ENCODE measurements at places on chromosomes 1 and 21. TPM values are rescaled to one million over a fixed set of nuclear protein-coding genes. Genes with fewer than 3 reads are reported as not detected.
A peak's percentile ranks its signal among the peaks of the same experiment; 100 is the strongest.

DNA sequence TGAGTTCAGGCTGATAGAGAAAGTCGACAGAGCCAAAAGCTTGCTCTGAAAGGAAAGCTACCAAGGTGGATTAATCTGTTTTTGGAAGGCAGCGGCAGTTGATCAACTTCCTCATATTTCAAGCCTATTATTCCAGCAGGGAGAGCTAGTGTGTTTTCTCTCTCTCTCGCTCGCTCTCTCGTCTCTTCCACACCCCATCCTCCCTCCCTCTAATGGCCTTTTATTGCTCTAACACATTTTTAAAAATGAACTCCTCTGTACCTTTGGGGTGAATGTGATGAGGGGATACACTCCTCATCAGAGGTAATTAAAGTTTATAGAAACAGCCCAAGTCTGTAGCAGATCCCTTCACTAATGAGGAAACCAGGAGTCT, 126.4 kb downstream of the CLIC6 start:
- no peaks in the 10 kb centered on the region for H3K27me3 ChIP-seq
- peak overlapping the region; percentile 5 for H3K4me3 ChIP-seq
- H3K4me1 ChIP-seq, result peaks cover 44% of the 10 kb centered on the region
- peak overlapping the region; percentile 97 for H3K27ac ChIP-seq
- peaks cover 61% of the 10 kb centered on the region for H3K36me3 ChIP-seq
- DNase-seq, result peak; percentile 65

- H3K27ac ChIP-seq, result no peak overlapping the region
- H3K36me3 ChIP-seq, result no peaks in the 10 kb centered on the region
- H3K27me3 ChIP-seq, result no peaks in the 10 kb centered on the region
- DNase-seq, result peak; percentile 47
- no peak overlapping the region for H3K4me3 ChIP-seq
- peaks cover 38% of the 10 kb centered on the region for H3K4me1 ChIP-seq
Observed at GRCh38 chr1:30807318-30808066, 49.9 kb upstream of the LAPTM5 start.

DNA sequence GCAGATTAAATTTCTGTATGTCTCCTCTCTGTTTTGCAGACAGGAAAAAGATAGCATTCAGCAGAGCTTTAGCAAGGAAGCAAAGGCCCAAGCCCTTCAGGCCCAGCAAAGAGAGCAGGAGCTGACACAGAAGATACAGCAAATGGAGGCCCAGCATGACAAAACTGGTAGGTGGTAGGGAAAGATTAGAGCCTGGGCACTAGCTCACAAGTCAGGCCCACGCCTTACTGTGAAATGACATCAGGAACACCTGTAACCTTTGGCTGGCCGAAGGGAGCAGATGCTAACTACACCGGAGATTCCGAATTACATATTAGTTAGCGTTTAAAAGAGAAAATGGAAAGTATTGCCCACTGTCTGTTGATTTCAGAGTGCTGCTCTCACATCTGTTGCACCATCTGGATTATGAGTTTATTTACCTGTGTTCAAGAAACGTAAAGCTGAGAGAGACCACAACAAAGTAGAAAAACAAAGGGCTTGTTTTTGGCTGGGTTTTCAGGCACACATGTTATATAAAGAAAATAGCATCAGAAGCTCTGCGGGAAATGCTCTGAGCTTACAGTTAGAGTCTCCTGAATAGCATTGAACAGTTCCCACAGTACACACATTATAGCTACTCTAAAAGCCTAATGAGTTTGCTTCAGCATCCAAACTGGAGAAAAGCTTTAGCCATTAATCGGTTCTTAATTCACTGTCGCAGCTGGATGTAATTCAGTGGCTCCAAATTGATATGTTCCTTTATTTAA, 160.0 kb downstream of the SDCCAG8 start:
- H3K27me3 ChIP-seq, result no peaks in the 10 kb centered on the region
- H3K4me3 ChIP-seq, result no peak overlapping the region
- H3K4me1 ChIP-seq, result peaks cover 7% of the 10 kb centered on the region
- no peak for DNase-seq

DNA sequence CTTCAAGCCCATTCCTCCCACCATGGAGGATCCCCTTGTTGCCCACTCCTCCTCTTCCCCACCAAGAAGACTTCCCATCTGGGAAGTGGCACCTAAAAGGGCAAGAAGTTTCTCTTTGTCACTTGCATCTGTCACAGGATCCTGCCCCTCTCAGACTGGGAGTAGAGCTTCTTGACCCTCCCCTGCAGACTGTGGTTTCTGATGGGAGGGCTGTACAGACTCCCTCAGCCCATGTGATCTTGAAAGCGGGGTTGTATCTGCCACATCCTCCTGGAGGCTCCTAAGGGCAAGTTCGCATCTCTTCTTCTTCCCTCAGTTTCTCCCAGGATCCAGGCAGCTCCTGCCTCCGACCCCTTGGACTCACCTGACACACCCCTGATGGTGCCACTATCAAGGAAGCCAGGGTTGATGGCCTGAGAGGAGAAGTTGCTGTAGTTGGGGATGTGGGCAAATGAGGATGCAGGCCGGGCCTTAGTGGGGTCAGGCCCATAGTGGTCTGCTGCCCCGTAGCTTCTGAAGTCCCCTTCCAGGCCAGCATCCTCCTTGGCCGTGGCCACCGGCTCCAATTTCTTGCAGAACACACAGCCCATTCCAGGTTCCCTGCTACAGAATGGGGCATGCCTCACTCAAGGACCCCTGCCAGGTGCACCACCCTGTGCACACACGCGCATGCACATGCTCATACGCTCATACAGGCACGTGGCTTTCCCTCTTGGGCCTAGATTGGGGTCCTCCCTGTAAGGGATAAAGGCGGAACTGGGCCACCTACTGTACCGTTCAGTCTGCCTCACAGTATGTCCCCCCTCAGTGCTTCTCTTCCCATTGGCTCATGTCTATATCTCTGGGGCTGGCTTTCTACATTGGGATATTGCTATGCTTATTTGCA, 11.4 kb downstream of the FGR start:
- H3K27ac ChIP-seq, result no peak overlapping the region
- H3K4me1 ChIP-seq, result no peaks in the 10 kb centered on the region
- no peaks in the 10 kb centered on the region for H3K27me3 ChIP-seq

Gene PIGR
- not detected for total RNA-seq

Gene KIAA0040
- total RNA-seq, result 0.22 TPM

Gene KCNH1
- 1.5 TPM for total RNA-seq

DNA sequence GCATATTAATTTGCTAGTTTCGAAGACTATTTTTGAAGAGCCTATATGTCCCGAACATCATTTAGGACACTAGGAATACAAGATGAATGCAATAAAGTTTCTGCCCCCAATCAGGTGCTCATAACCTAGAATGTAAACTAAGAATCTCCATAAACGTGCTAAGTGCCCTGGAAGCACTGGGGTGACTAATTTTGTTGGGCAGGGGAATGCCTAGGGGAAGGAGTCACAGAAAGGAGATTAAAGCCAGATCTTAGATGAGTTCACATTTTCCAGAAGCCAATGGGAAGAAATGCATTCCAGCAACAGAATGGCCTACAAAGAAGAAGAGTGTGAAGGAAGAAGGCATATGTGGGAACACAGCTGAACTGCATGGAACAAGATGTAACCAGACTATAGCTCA, 19.5 kb downstream of the SCYL3 start:
- peaks cover 36% of the 10 kb centered on the region for H3K4me1 ChIP-seq
- H3K27me3 ChIP-seq, result no peaks in the 10 kb centered on the region
- H3K36me3 ChIP-seq, result peaks cover 62% of the 10 kb centered on the region
- H3K4me3 ChIP-seq, result no peak overlapping the region
- DNase-seq, result peak; percentile 92

DNA sequence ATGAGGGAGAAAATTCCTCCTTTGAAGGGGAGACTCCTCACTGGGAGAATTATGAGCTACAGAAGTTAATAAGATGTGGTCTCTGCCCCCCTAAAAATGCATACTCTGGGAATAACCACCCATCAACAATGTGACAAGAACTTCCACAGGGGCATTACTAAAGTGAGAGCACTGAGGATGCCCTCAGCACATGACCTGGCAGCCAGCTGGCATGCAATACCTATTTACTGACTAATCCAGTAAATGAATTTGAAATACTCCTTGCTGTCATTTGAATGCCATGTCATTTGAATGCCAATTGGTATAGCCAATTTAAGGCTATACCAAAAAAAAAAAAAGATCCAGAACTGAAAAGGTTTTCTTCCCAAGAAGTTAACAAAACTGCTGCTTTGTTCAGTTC, 30.8 kb downstream of the PLPP3 start:
- no peak overlapping the region for H3K4me3 ChIP-seq
- 0 out of 2 replicates have a peak, but pooled peaks cover 11% of the 10 kb centered on the region for H3K36me3 ChIP-seq
- H3K27ac ChIP-seq, result no peak overlapping the region
- H3K4me1 ChIP-seq, result 0 out of 2 replicates have a peak, but pooled peaks cover 4% of the 10 kb centered on the region

GRCh38 chr1:101394041-101394440, 157.2 kb downstream of the S1PR1 start:
- peak; percentile 20 for DNase-seq
- no peak overlapping the region for H3K27ac ChIP-seq
- H3K36me3 ChIP-seq, result no peaks in the 10 kb centered on the region

- peak; percentile 35 for DNase-seq
- no peaks in the 10 kb centered on the region for H3K36me3 ChIP-seq
- H3K27ac ChIP-seq, result no peak overlapping the region
- no peak overlapping the region for H3K4me3 ChIP-seq
- peaks cover 14% of the 10 kb centered on the region for H3K4me1 ChIP-seq
Observed at GRCh38 chr1:12047120-12047876, 15.8 kb upstream of the TNFRSF8 start.

- H3K36me3 ChIP-seq, result no peaks in the 10 kb centered on the region
- H3K27ac ChIP-seq, result no peak overlapping the region
- H3K4me1 ChIP-seq, result peaks cover 15% of the 10 kb centered on the region
Observed at GRCh38 chr1:35264035-35264434, 4.5 kb upstream of the ZMYM4 start.

DNA sequence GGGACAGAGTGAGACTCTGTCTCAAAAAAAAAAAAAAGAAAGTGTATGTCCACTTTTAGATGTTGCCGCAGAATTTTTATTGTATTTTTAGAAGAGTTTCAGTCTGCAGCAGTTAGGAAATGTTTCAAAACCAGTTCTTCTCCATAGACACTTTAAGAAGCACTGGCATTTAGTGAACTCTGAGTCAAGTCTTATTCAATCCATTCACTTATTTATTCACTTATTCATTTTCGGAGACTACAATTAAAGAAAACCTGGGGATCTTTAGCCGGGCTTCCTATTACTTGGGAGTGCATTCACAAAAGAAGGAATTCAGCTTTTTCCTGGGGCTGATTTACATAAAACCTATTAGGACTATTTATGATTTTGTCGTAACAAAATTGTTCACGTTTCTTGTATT, 12.3 kb downstream of the RCAN3 start:
- no peak overlapping the region for H3K27ac ChIP-seq
- no peak overlapping the region for H3K4me3 ChIP-seq
- no peaks in the 10 kb centered on the region for H3K36me3 ChIP-seq
- peak; percentile 4 for DNase-seq

DNA sequence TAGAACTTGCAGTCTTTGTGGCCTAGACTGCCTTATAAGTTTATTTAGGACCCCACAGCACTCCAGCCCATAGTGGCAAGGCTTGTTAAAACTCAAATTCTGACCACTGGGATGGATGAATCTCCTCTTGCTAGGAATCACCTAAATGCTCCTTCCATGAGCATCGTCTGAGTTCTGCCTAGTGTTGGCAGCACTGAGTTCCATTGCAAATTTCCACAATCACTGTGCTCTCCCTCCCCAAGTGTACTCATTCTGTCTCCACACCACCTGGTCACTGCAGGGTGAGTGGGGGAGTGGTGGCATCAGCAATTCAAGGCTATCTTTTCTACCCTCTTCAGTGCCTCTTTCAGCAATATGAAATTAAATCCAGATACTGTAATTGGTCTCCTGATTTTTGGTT, 46.7 kb upstream of the PTBP2 start:
- no peaks in the 10 kb centered on the region for H3K36me3 ChIP-seq
- no peaks in the 10 kb centered on the region for H3K4me1 ChIP-seq
- H3K4me3 ChIP-seq, result no peak overlapping the region
- DNase-seq, result no peak
- H3K27me3 ChIP-seq, result no peaks in the 10 kb centered on the region
- no peak overlapping the region for H3K27ac ChIP-seq

DNA sequence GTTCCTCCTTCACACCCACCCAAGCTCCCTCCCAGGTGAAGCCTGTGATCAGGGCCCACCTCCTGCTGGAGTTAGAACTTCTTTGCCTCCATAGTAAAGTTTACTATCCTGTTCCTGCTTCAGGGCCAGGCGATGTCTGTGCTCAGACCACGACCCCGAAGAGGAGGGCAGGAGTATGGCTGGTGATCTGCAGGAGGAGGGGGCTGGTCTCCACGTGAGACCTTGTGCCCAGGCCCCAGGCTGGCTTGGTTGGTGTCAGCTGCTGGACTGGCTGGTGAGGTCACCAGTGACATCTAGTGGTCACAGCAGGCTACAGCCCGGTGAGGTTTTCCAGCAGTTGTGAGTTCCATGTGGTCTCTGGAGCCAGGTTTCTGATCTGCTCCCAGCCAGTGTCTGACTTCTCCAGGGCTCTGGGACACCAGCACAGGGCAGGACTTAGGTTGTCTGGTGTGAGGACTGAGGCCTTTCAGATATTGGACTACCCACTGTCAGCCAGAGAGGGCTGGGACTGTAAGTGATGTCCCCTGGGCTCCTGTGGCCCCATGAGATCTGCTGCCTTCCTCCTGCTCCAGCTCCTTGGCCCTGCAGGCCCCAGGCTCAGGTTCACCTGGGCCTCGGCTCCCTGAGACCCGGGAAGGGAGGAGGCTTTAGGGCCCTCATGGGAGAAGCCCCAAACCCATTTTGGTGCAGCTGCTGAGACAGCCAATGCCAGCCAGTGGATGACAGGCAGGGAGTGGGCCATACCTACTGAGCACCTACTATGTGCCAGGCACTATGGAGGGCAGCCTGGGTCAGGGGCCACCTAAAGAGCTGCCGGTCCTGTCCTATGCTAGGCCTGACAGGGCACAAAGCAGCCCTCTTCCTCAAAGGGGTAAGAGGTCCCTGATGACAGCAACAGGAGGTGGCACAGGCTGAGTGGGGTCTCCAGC, 6.0 kb upstream of the UBL4B start:
- no peaks in the 10 kb centered on the region for H3K4me1 ChIP-seq
- H3K27ac ChIP-seq, result no peak overlapping the region
- H3K4me3 ChIP-seq, result no peak overlapping the region
- DNase-seq, result peak; percentile 77
- H3K27me3 ChIP-seq, result no peaks in the 10 kb centered on the region
- H3K36me3 ChIP-seq, result no peaks in the 10 kb centered on the region

- no peak overlapping the region for H3K27ac ChIP-seq
- peaks cover 15% of the 10 kb centered on the region for H3K4me1 ChIP-seq
- H3K4me3 ChIP-seq, result no peak overlapping the region
- H3K27me3 ChIP-seq, result peaks cover 19% of the 10 kb centered on the region
- no peaks in the 10 kb centered on the region for H3K36me3 ChIP-seq
- no peak for DNase-seq
Observed at GRCh38 chr1:47701741-47702515, 264.1 kb downstream of the FOXD2 start.

Gene LAD1
- not detected for total RNA-seq

GRCh38 chr1:94276988-94277434, 39.6 kb upstream of the ARHGAP29 start:
- peak overlapping the region; percentile 43 for H3K4me3 ChIP-seq
- peak; percentile 55 for DNase-seq
- no peaks in the 10 kb centered on the region for H3K36me3 ChIP-seq

Gene OR14K1
- total RNA-seq, result not detected

Gene LYPD8
- total RNA-seq, result not detected

Gene DMBX1
- total RNA-seq, result not detected

- peaks cover 29% of the 10 kb centered on the region for H3K36me3 ChIP-seq
- DNase-seq, result peak; percentile 69
- H3K4me1 ChIP-seq, result peaks cover 8% of the 10 kb centered on the region
- H3K27ac ChIP-seq, result peak overlapping the region; percentile 56
- no peaks in the 10 kb centered on the region for H3K27me3 ChIP-seq
Observed at GRCh38 chr1:28580722-28581530, 11.1 kb upstream of the RAB42 start.

GRCh38 chr1:167949785-167950184, 12.9 kb upstream of the MPC2 start:
- no peak overlapping the region for H3K4me3 ChIP-seq
- peaks cover 10% of the 10 kb centered on the region for H3K36me3 ChIP-seq
- H3K4me1 ChIP-seq, result peaks cover 22% of the 10 kb centered on the region
- no peak overlapping the region for H3K27ac ChIP-seq
- no peaks in the 10 kb centered on the region for H3K27me3 ChIP-seq
- no peak for DNase-seq

Gene ANGPTL3
- total RNA-seq, result not detected
